AG04449 (cell line): ENCODE measurements at places on chromosomes 1 and 21.

DNA sequence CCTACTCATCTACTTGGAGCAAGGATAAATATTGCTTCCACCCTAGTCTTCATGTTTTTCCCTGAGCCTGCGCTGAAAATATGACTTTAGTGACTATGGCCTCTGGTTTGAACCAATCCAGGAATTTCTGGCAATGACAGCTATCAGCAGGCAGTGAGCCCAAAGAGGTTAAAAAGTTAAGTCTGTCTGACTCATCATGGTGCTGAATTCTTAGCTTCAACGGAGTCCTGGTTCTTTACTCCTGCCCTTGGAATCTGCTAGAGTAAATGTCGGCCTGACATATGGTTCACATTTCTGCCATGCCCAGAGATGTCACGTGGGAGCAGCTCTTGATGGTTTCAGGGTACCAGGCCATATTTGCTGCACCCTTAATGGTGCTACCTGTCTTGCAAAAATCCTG, 351.6 kb upstream of the PLXNA2 start:
- DNase-seq, result peak; percentile 7

GRCh38 chr1:46405724-46406123, 11.6 kb downstream of the FAAH start:
- no peak for DNase-seq

GRCh38 chr1:59316497-59317128, 19.7 kb downstream of the FGGY start:
- no peak for DNase-seq

GRCh38 chr1:238954865-238955264, 431.5 kb upstream of the CHRM3 start:
- no peak for DNase-seq

GRCh38 chr1:67713057-67713846, 28.3 kb downstream of the GADD45A start:
- DNase-seq, result no peak

- DNase-seq, result no peak
These were observed 32.0 kb downstream of the MACO1 start for GRCh38 chr1:25462732-25463131.

GRCh38 chr1:209612646-209613399, 29.3 kb downstream of the CAMK1G start:
- DNase-seq, result no peak

- no peak for DNase-seq
These were observed 96.3 kb upstream of the CSF3R start for GRCh38 chr1:36579039-36579438.

GRCh38 chr1:93690341-93690740, 8.7 kb upstream of the BCAR3 start:
- no peak for DNase-seq

DNA sequence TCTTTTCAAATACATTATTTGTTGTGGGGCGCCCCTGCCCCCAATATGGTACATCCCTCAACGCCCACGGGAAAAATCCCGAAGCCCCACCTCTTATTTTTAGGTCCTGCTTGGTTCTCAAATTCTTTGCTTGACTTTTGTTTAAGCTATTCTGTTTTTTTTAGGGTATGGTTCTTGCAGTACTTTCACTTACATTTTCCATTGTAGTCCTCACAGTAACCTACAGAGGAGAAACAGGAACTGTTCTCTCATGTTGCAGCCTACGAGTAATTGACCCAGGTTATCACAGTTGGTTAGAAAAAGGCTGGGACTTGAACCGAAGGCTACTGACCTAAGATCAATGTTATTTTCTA, 697 bp upstream of the C21orf91 start:
- DNase-seq, result no peak

GRCh38 chr1:44151808-44152207, 10.4 kb upstream of the KLF18 start:
- DNase-seq, result no peak

GRCh38 chr1:88378560-88378959, 305.5 kb upstream of the PKN2 start:
- no peak for DNase-seq

DNA sequence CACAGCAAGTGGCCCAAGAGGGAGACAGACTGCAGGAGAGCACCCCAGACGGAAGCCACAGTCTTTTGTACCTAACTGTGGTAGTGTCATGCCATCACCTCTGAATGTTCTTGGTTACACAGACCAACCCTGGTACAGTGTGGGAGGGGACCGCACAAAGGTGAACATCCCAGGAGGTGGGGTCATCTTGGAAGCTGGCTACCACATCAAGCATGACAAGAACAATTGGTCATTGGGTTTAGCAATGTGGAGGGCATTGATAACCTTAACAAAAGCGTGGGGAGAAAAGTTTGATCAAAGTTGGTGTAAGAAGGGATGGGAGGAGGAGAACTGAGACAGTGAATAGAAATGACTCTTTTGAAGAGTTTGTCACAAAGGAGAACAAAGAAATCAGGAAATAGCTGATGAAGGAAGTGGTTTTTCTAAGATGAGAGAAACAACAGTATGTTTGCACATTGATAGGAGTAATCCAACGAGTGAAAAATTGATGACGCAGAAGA, 87.1 kb upstream of the CACNA1E start:
- DNase-seq, result no peak

DNA sequence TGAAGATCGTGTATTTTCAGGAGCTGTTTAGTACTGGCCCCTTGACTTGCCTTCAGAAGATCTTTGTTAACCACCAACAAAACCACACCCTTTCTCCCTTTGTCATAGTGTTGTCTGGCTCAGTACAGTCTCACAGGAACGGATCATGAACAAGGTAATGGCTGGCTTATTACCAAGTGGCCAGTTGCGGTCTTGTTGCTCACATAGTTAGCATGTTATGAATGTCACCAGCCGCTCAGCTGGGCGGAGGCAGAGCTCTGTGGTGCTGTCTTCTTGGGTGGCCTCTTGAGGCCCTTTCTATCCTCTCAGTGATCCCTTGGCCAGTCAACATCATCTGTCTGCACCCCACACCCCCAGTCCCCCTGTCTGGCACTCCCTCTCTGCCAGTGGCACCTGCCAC, 21.4 kb downstream of the CNIH3 start:
- no peak for DNase-seq

DNA sequence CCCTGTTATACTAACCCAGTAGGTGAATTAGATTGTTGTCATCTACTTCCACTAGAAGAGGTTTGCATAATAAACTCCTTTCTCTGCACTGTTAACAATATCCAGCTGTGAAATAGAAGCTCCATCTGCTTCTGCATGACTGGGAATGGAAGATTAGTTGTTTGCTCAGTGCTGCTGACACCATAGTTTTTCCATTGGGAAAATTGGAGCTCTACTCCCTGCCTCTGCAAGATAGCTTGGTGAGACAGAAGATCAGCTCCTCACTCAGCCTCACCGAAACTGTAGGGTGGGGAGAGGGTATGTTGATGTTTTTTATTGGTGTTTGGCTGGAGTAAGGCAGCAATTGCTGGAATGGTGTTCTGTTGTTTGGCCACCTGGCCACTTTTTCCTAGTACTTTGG, 331.6 kb upstream of the ADAMTS5 start:
- DNase-seq, result no peak

GRCh38 chr1:71116729-71117128, 35.9 kb upstream of the ZRANB2 start:
- DNase-seq, result no peak

DNA sequence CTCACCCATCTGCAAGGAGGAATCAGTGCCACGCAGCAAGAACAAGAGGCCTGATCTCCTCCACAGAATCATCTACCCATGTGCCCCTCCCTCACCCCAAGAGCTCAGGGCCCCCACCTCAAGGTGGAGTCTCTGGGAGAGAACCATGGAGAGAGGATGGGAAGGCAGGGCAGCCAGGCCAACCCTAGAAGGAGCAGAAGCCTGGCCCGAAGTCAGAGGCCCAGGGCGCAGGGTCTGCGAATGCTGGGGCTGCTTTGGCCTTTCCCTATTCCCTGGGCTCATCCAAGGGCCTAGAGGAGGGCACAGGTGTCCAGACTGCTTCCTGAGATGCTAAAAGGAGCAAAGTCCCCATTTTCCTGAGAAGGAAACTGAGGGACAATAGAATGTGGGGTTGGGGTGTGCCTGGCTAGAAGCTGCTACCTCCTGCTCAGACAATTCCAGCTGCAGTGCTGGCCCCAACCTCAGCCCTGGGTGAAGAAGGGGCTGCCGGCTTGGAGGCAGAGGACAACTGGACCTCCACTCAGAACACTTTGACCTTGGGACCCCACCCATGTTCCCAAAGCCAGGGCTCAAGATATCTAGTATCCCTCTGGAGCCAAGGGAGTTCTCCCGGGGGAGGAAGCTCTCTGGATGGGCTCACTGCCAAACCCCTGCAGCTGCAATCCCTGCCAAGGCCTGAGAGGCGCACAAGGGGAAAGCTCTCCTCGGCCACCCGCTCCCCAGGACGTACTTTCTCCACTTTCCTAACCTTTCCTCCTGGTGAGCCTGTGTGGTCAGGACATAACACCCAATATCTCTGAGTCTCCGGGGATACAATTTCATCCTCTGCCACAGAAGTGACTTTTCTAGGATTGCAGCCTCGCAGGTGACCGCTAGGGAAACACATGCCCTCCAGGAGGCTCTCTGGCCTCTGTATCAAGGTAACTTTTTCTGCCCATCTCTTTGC, 16.6 kb upstream of the LEMD1 start:
- DNase-seq, result no peak
